ENCODE measurements at places on chromosomes 7 and 10. TPM values are rescaled to one million over a fixed set of nuclear protein-coding genes. Genes with fewer than 3 reads are reported as not detected.

DNA sequence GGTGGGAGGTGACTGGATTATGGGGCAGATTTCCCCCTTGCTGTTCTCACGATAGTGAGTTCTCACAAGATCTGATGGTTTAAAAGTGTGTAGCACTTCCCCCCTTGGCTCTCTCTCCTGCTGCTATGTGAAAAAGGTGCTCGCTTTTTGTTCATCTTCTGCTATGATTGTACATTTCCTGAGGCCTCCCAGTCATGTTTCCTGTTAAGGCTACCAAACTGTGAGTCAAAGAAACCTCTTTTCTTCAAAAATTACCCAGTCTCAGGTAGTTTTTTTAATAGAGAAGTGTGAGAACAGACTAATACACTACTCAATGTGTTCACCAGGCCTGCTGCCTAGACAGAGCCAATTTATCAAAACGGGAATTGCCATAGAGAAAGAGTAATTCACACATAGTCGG, 49.7 kb downstream of the SDHAF3 start:
- no peaks in the 10 kb centered on the region for H3K36me3 ChIP-seq
- no peak overlapping the region for H3K4me3 ChIP-seq
- H3K27ac ChIP-seq: peak overlapping the region; percentile 42
- no peaks in the 10 kb centered on the region for H3K27me3 ChIP-seq

DNA sequence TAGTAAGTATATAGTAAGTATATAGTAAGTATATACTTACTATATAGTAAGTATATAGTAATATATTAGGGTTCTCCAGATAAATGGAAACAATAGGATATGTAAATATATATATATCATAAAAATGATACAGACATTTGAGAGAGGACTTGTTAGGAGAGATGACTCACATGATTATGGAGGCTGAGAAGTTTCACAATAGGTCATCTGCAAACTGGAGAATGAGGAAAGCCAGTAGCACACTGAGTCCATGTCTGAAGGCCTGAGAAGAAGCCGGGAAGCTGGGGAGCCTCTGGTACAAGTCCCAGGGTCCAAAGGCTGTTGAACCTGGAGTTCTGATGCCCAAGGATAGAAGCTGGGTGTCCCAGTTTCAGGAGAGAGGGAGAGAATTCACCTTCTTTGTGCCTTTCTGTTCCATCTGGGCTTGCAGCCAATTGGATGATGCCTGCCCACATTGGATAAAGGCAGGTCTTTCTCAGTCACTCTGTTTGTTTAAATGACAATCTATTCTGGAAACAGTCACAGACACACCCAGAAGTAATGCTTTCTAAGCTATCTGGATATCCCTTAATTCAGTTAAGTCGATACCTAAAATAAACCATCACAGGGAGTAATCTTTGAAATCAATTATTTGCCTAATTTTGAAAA, 205.5 kb upstream of the CDC14C start:
- H3K4me3 ChIP-seq: no peak overlapping the region
- H3K27me3 ChIP-seq: peaks cover 36% of the 10 kb centered on the region
- peak; percentile 44 for DNase-seq
- H3K4me1 ChIP-seq: no peaks in the 10 kb centered on the region
- H3K36me3 ChIP-seq: no peaks in the 10 kb centered on the region

DNA sequence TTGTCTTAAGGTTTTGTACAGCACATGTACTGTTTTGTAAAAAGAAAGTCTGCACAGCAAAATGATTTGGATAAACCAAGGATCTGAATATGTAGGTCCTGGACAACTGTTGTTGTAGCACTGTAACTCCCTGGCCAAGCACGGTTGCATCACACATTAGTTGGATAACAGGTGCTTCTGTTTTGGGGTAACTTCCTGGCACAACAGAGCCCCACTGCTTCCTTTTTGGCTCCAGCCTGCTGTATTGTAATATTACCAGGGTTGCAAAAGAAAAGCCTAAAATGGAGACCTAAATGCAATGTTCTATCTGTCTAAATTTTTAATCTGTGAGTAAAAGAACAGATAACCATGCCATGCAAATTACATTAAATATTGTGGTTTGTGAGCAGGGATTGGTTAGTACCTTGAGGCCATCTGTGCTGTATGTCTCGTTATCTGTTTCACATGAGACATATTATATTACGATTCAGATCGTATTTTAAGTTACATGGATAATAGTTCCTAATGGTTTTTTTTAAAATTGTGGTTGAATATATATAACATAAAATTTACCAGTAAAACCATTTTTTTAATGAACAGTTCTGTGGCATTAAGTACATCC, 27.5 kb upstream of the WAC start:
- H3K4me1 ChIP-seq: peaks cover 6% of the 10 kb centered on the region
- no peak overlapping the region for H3K4me3 ChIP-seq
- H3K27ac ChIP-seq: no peak overlapping the region
- no peaks in the 10 kb centered on the region for H3K36me3 ChIP-seq
- H3K27me3 ChIP-seq: no peaks in the 10 kb centered on the region

BAMBI gene
- total RNA-seq: 21.2 TPM

DNA sequence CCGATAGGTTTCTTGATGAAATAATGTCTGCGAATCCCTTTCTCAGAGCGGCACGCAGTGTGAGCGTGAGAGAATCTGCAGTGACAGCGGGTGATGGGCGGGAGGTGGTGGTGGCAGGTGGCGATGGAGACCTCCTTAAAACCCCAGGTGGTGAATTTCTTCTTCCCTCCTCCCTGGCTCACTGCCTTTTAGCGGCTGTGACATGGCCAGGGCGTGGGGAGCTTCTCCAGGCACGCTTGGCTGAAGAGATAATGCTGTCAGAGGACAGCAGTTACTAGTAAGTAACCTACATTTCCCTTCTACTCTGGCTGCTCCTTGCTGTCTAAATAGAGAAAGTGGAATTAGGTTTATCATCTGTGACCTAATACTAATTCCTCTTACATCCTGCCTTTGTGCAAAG, 141.4 kb upstream of the INSYN2A start:
- no peak overlapping the region for H3K4me3 ChIP-seq
- H3K36me3 ChIP-seq: peaks cover 4% of the 10 kb centered on the region
- no peak for DNase-seq
- no peak overlapping the region for H3K27ac ChIP-seq

DNA sequence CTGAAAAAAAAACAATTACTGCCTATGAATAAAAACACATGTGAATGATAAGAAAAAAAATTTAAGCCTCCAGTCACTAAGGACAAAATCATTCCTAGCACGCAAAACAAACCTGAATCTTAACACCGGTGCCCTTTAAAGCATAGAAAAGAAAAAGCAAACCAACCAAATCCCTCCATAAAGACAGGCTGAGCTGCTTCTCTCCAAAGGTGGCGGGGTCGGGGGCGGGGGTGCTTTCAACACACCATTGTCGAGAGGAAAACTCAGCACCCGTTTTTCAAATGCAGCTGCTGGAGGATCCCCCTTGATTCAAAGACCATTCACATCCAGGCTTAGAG, 1.4 kb downstream of the ST8SIA6 start:
- H3K4me1 ChIP-seq: no peaks in the 10 kb centered on the region
- H3K27ac ChIP-seq: no peak overlapping the region
- DNase-seq: no peak
- no peaks in the 10 kb centered on the region for H3K27me3 ChIP-seq
- H3K4me3 ChIP-seq: peak overlapping the region; percentile 72

GRCh38 chr10:129161150-129161549, 305.9 kb upstream of the MGMT start:
- DNase-seq: peak; percentile 85
- no peak overlapping the region for H3K27ac ChIP-seq
- peaks cover 14% of the 10 kb centered on the region for H3K4me1 ChIP-seq
- H3K36me3 ChIP-seq: peaks cover 6% of the 10 kb centered on the region
- H3K27me3 ChIP-seq: no peaks in the 10 kb centered on the region
- no peak overlapping the region for H3K4me3 ChIP-seq

DNA sequence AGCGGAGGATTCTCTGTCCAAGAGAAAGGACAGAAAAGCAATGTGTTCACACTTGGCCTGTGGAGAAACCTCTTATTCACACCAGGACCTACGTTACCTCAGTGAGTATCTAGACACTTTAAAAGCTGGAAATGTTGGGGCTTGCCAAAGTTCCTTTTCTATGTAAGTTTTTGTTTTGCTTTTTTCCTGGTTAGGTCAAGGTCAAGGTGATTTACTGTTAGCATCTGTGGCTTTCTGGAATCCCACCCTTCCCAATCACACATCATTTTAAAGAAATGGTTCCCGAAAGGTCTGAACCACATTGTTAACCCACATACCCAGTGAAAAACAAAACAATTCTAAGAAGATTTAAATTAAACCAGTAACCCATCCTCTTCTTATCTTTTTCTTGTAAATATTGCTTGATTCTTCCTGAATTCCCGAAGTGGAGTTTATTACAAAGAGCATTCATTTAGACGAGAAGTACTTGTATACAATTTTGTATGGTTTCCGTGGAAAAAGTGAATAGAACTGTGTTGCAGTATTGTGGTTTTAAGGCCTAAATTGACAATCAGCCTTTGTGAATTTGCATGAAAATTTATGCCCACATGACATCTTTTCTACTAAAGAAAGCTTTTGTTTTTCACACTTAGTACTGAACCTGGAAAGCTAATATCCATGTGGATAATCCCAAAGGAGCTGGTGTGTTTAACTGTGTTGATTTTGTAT, 827.0 kb upstream of the IGFBP3 start:
- H3K4me1 ChIP-seq: peaks cover 23% of the 10 kb centered on the region
- H3K27me3 ChIP-seq: no peaks in the 10 kb centered on the region
- no peaks in the 10 kb centered on the region for H3K36me3 ChIP-seq

GRCh38 chr10:29658984-29659965, 24.5 kb upstream of the SVIL start:
- DNase-seq: peak; percentile 98
- peak overlapping the region; percentile 15 for H3K4me3 ChIP-seq
- H3K36me3 ChIP-seq: peaks cover 39% of the 10 kb centered on the region
- no peaks in the 10 kb centered on the region for H3K27me3 ChIP-seq
- peak overlapping the region; percentile 74 for H3K27ac ChIP-seq

GRCh38 chr7:80981405-80981804, 62.6 kb upstream of the SEMA3C start:
- no peak overlapping the region for H3K27ac ChIP-seq
- H3K36me3 ChIP-seq: no peaks in the 10 kb centered on the region
- no peak for DNase-seq
- no peaks in the 10 kb centered on the region for H3K4me1 ChIP-seq

DNA sequence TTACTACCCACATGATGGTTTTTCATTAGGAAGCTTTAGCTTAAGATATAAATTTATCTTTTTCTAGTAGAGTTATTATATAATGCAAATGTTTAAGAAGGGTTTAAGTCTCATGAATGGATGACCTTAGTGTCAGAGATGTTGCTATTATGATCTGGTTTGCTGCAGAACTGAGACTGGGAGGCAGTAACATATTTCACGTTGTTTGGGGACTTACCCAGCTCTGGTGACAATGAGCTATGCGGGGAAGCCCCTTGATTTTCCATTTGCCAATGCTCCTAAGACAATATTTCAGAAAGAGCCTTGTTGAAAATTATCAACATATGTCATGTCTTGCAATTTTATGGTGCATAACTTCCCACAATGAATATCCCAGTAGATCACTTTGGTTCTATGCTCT, 754.6 kb downstream of the REEP3 start:
- no peaks in the 10 kb centered on the region for H3K4me1 ChIP-seq
- H3K4me3 ChIP-seq: no peak overlapping the region
- H3K27ac ChIP-seq: no peak overlapping the region
- no peaks in the 10 kb centered on the region for H3K27me3 ChIP-seq
- DNase-seq: no peak

DNA sequence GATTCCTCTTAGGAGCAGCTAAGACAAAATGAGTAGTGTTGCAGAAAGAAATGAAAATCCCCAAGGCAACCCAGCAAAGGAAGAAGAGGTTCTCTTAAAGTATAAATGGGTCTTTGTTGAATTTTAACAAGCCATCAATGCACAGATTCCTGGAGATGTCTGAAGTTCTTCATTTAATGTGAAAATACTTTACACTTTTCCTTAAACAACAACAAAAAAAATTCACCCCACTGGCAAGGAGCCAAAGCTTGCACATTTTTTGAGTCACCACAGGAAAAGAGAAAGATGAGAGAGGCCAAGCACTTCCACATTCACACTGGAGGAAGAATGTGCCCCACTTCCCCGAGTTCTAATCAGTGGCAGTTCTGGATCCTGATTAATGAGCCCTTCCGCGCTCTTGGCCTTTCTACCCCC, 286.4 kb upstream of the MEOX2 start:
- peak; percentile 11 for DNase-seq
- H3K27ac ChIP-seq: no peak overlapping the region
- no peak overlapping the region for H3K4me3 ChIP-seq
- H3K36me3 ChIP-seq: no peaks in the 10 kb centered on the region
- H3K4me1 ChIP-seq: peaks cover 3% of the 10 kb centered on the region

LOXL4 gene
- not detected for total RNA-seq

- peaks cover 13% of the 10 kb centered on the region for H3K27me3 ChIP-seq
- H3K27ac ChIP-seq: no peak overlapping the region
- DNase-seq: no peak
- H3K36me3 ChIP-seq: no peaks in the 10 kb centered on the region
These were observed 149.1 kb upstream of the WDR11 start for GRCh38 chr10:120702032-120702431.

GDF2 gene
- not detected for total RNA-seq

DNA sequence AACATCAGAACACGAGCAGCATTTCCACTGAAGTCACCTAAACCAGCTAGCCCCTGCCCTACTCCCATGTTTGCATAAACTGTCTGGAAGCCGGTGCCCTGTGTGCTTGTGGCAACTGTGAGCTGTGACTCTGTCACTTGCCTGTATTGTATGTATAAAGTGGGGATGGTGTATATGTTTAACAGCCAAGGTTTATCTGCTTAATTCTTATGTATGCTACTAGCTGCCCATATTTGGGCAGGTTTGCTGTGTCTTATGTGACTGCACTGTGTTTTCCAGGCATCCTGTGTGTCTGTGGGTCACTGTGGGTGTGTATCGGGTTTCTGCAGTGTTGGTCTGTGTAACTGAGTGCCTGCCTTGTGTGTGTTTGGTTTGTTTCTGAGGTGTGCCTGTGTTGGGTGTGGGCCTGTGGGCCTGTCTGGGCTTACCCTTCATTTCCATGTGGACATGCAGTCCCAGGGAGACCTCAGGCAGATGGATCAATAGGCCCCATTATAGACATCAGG, 9.3 kb downstream of the LBX1 start:
- peaks cover 15% of the 10 kb centered on the region for H3K4me1 ChIP-seq
- H3K27me3 ChIP-seq: peaks cover 28% of the 10 kb centered on the region
- no peak overlapping the region for H3K27ac ChIP-seq
- no peak overlapping the region for H3K4me3 ChIP-seq
- DNase-seq: no peak

DNA sequence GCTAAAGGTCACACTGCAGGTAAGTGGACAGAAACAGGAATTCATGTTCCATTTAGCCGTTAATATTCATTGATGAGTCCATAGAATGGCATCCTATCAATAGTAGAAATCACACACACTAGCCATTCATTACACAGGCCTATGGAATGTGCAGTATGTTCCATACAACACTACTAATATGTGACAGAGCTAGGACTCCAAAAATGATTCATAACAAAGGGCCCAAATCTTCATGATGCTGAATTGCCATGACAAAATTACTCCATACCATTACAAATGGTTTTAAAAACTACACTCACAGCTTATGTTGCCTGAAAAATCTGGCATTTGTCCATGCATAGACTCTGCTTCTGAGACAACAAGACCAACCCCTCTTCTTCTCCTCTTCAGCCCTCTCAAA, 549.1 kb downstream of the XPNPEP1 start:
- H3K27ac ChIP-seq: no peak overlapping the region
- H3K4me1 ChIP-seq: peaks cover 20% of the 10 kb centered on the region
- no peak overlapping the region for H3K4me3 ChIP-seq
- H3K36me3 ChIP-seq: no peaks in the 10 kb centered on the region
- DNase-seq: no peak

- no peaks in the 10 kb centered on the region for H3K4me1 ChIP-seq
- no peak overlapping the region for H3K27ac ChIP-seq
- DNase-seq: no peak
- no peaks in the 10 kb centered on the region for H3K27me3 ChIP-seq
- no peaks in the 10 kb centered on the region for H3K36me3 ChIP-seq
These were observed 55.1 kb downstream of the TMEM178B start for GRCh38 chr7:141128931-141129330.
